Glomerular endothelial cell (primary cell): ENCODE measurements at places on chromosomes 12 and 14.

- DNase-seq, result no peak
Measured at GRCh38 chr14:84688297-84689025, 841.5 kb upstream of the FLRT2 start.

DNA sequence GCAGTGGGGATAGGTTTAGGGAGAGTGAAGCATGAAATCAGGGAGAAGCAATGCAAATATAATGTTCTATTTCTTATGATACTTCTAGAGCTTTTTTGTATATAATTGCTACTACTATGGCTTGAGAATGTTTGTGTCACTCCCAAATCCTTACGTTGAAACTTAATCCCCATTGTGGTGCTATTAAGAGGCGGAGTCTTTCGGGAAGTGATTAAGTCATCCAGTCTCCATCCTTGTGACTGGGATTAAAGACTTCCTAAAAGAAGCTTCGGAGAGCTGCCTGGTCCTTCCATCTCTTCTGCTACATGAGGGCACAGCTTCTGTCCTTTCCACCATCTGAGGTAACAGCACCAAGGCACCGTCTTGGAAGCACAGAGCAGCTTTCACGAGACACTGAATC lies 81.2 kb downstream of the COX16 start:
- no peak for DNase-seq

GRCh38 chr12:121802485-121802842 lies 1.3 kb upstream of the SETD1B start:
- no peak for DNase-seq

DNA sequence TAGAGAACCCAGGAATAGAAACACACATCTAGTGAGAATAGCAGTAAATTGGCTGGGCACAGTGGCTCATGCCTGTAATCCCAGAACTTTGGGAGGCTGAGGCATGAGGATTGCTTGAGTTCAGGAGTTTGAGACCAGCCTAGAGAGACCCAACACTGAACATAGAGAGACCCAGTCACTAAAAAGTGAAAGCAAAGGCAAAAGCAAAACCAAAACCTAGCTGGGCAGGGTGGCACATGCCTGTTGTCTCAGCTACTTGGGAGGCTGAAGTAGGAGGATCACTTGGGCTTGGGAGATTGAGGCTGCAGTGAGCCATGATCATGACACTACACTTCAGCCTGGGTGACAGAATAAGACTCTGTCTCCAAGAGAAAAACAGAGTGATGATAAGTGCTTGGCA lies 37.5 kb upstream of the MIS18BP1 start:
- no peak for DNase-seq
